Nasal cavity respiratory epithelium epithelial cell of viscerocranial mucosa (primary cell): ENCODE measurements at places on chromosomes 3 and 15. TPM values are rescaled to one million over a fixed set of nuclear protein-coding genes. Genes with fewer than 3 reads are reported as not detected.

The SLCO2A1 gene
- total RNA-seq, result under 0.01 TPM in 2 replicates

The USP50 gene
- not detected in 2 replicates for total RNA-seq

The INSYN1 gene
- 1.5 and 1.7 TPM in 2 replicates for total RNA-seq

The LRRC58 gene
- 35.0 and 41.4 TPM in 2 replicates for total RNA-seq

The CEMIP gene
- 1.0 and 3.6 TPM in 2 replicates for total RNA-seq

The BMF gene
- total RNA-seq, result 0.34 and 1.00 TPM in 2 replicates

The RBP2 gene
- not detected in 2 replicates for total RNA-seq

The MCTP2 gene
- total RNA-seq, result 20.5 and 28.4 TPM in 2 replicates

The USP19 gene
- 58.1 and 68.7 TPM in 2 replicates for total RNA-seq

The CCDC9B gene
- total RNA-seq, result 9.9 and 29.4 TPM in 2 replicates

The SLC28A2 gene
- not detected in 2 replicates for total RNA-seq

The KNSTRN gene
- 30.6 and 35.9 TPM in 2 replicates for total RNA-seq

The IL5RA gene
- total RNA-seq, result not detected in 2 replicates

The ZIC4 gene
- not detected in 2 replicates for total RNA-seq

The ZBBX gene
- 0.07 TPM in 1 of 2 replicates, not detected in the other for total RNA-seq

The MFAP1 gene
- total RNA-seq, result 28.4 and 38.1 TPM in 2 replicates

The IFRD2 gene
- 117 and 171 TPM in 2 replicates for total RNA-seq

The IL17RE gene
- 1.4 and 4.0 TPM in 2 replicates for total RNA-seq

The RTP2 gene
- not detected in 2 replicates for total RNA-seq

The PLCB2 gene
- 0.14 TPM in 1 of 2 replicates, not detected in the other for total RNA-seq

The TMIE gene
- total RNA-seq, result 1.9 and 2.4 TPM in 2 replicates

The FGF7 gene
- under 0.01 and 0.07 TPM in 2 replicates for total RNA-seq

The KBTBD13 gene
- total RNA-seq, result not detected in 2 replicates

The ROPN1 gene
- total RNA-seq, result not detected in 2 replicates

The CA12 gene
- 38.3 and 211 TPM in 2 replicates for total RNA-seq

The TGM4 gene
- 0.28 and 0.34 TPM in 2 replicates for total RNA-seq

The DLL4 gene
- under 0.01 and 0.07 TPM in 2 replicates for total RNA-seq
